ENCODE measurements at places on chromosomes 3 and 15.

DNA sequence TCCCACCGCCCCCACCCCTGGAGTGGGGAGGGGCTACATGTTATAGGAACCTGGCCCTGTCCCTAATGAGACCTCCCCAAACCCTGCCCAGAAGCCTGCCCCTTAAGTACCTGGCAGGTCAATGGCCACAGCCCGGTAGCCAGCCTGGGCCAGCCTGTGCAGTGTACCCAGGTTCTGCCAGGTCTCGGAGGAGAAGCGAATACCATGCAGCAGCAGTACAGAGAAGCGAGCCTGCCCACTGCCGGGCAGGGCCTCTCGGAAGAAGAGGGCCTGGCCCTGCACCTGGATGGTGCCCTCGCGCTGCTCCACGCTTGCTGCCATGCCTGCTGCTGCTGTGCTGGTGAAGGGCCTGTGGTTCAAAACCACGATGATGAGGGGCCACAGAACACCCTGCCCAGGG is 2.5 kb downstream of the ABHD14B start:
- no peak for DNase-seq

GRCh38 chr15:79682851-79683288 is 213.9 kb downstream of the MTHFS start:
- DNase-seq: peak; percentile 48

- DNase-seq: no peak
Measured at GRCh38 chr3:195900436-195901355, 7.7 kb downstream of the TNK2 start.

DNA sequence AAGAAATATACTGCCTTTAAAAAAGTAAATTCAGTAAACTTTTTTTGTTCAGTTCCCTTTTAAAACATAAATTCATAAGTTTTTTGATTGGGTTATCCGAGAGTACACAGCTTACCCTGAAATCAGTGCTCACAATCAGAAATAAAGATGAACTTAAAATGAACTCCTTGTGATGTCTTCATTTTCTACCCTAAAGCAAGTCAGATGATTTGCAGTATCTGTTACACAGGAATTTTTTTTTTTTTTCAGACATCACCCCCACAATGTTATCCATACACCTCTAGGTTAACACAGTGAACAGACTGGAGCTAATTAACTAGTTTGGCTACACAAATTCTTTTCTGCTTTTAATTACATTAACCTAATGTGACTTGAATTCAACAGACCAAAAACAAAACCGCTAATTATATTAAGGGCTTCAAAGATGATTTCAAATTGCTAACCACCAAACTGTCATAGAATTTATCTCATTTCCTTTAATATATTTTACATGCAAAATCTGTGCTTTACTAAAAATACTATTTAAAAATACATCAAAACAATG is 1042.0 kb downstream of the ROBO1 start:
- DNase-seq: no peak

Measured in RWPE1 (cell line).